ENCODE measurements at places on chromosomes 7 and 10.
A peak's percentile ranks its signal among the peaks of the same experiment; 100 is the strongest.

DNA sequence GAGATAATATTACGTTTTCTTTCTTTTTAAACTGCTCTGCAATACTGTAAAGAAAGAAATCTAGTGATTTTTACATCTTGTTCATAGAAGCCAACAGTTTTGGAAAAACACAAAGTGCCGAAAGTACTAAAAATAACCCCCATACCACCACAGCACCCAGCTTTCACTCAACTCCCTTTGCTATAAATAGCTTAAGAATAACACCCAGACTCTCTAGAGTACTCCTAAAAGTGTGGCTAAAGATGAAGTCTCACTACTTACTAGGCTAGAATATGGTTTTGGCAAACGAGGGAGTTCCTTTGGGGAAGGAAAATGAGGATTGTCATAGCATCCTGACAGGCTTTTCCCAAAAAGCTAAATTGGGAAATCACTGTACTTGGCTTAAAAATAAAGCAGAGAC is 151.8 kb upstream of the ANK3 start:
- no peak for DNase-seq

DNA sequence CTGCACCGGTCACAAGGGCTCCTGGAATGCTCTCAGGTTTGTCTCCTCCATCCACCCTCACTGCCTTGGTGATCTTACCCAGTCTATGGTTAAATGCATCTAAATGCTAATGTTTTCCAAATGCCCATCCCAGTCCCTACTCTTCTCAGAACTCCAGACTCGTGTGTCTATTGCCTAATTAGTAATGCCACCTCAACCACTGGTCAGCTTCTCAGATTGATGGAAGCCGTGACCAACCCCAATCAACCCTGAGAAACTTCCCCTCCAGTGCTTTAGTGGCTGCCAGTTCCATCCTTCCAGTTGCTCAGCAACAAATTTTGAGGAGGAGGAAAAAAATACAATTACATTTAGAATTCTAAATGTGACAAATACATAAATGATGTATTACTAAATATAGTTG is 18.6 kb downstream of the NUDCD3 start:
- DNase-seq: no peak

DNA sequence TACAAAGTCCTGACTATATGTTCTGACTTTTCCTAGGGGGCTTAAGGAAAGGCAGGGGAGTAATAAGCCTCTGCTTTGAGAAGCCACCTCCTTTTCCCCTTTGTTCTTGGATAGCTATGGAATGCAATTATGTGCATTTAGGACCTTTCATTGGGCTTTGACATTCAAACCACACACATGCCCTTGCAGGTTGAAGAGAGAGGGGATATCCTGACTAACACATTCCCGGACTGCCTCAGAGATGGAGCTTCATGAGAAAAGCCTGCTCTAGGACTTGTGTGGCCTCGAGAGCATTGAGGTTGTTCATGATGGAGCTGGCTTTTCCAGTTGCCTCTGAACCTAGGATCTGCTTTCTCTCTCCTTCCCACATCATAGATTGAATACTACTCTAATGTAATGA is 694.5 kb downstream of the LRMDA start:
- DNase-seq: no peak

DNA sequence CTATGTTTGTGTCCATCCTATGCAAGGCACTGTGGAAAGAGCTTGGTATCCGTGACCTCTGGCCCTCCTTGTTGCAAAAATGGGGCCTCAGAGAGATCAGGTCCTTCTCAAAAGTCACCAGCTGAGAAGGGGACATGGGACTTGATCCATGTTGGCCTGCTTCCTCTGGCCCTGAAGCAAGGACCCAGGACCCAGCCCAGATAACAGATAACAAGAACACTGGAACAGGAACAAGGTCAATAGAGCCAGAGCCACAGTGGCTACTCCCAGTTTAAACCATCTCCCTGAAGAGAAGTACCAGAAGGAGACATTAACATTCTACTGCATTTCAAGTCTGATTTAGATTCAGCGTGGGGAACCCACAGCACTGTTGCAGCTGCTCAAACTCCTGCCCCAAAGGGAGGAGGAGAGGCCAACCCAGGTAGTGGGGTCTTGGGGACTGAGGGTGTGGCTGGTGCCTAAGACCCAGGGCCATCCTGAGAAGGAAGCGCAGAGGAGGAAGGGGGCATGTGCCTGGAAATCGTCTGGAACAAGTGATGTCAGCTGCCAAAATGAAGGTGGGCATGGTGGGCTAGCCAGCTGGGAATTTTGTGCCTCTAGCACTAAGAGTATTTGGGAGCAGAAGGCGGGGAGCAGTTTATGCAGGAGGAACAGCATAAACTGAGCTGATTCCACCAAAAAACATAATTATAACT is 61.2 kb downstream of the VSTM4 start:
- no peak for DNase-seq

DNA sequence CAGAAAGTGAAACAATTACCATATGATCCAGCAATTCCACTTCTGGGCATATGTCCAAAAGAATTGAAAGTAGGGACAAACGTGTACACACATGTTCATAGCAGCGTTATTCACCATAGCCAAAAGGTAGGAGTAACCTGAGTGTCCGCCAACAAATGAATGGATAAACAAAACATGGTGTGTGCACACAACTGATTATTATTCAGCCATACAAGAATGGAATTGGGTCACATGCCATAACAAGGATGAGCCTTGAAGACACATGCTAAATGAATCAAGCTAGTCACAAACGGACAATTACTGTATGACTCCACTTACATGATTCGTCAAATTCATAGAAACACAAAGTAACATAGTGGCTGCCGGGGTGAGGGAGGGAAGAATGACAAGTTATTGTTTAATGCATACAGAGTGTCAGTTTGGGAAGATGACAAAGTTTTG is 4.1 kb upstream of the OIT3 start:
- DNase-seq: no peak

DNA sequence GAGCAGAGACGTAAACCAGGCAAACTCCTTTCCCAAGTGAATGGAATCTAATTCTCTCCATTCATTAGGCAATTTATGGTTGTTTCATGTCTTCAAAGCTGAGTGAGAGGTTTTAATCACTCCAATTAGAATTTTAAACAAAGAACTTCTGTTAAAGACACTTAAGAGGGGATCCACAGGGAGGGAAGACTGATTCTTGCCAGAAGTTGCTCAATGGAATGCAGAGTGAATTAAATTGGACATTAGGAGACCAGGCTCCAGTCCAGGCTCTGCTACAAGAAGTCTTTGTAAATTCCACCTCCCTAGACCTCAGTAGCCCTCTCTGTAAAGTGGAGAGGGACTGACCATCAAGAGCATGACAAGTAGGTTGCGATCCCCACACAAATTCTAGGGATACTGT is 130.7 kb upstream of the TMEM72 start:
- no peak for DNase-seq

DNA sequence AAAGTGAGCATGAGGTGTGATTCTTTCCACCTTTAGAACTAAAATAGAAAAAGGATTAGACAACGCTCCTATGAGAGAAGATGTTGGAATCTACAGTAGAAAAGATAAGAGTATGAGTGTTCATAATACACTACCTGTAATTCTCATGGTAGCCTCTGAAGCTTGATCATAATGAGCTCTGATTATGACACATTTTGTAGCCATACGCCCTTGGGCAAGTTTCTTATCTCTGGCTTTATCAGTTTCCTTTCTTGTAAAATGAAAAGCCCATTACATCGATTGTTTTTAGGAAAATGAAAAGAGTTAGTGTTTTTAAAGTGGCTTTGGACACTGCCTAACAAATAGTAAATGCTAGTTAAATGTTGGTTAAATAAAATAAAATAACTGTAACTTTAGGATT is 22.4 kb upstream of the PRSS58 start:
- no peak for DNase-seq

GRCh38 chr7:158407581-158408317 is 179.9 kb downstream of the PTPRN2 start:
- peak; percentile 48 for DNase-seq

- no peak for DNase-seq
These were observed 101.9 kb downstream of the GRID1 start for GRCh38 chr10:86264481-86265231.

GRCh38 chr10:123573236-123574108 is 92.7 kb upstream of the GPR26 start:
- DNase-seq: peak; percentile 73

DNA sequence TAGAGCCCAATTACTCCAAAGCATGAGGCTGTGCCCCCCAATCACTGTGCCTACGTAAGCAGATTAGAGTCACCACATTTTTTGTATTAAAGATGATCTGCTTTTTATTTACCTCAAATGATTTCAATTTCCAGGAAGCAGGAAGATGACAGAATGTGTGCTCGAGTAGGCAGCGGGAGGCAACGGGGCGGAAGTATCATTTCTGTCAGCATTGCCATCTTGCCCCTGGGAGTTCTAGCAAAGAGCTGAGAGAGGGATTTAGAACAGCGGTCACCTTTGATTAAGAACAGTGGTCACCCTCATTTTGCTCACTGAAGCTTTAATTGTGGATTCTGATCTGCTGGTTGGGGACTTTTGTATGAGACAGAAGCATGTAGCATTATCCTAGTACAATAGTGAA is 117.1 kb upstream of the FAM13C start:
- DNase-seq: no peak

GRCh38 chr7:111732923-111733322 is 170.6 kb upstream of the IMMP2L start:
- DNase-seq: no peak

- DNase-seq: no peak
These were observed 53.0 kb upstream of the MAGI2 start for GRCh38 chr7:79506481-79506880.

GRCh38 chr7:80643336-80643915 is 5.0 kb downstream of the CD36 start:
- no peak for DNase-seq

DNA sequence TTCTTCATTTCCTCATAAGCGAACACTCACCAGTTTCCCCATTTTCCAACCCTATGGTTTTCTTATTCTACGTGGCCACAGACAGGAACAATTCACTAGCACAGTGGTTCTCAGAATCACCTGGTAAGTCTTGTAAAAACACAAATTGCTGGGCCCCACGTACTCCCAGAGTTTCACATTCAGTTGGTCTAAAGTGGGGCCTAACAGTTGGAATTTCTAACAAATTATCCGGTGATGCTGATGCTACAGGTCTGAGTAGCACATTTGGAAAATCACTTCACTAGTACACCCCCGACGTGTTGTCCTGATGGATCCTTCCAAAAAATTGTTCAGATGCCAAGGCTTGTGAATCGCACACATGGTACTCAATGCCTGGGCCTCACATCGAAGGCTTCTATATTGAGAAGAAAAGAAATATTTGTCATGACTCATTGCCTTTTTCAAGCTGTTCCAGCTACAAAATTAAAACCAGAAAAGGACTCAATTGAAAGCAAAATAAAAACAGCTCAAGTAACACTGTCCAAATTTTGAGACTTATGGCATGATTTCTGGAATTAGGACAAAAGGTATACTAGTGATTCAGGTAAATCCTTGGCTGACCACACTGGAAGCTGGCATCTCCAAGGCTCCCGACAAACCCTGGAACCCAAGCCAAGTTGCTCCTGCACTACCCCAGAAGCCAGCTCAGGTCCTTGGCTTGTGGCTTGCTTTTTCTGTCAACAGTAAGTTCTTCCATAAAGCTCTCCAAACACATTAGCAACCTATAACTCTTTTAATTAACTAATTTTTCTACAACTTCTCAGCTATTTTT is 12.9 kb upstream of the VIM start:
- no peak for DNase-seq

DNA sequence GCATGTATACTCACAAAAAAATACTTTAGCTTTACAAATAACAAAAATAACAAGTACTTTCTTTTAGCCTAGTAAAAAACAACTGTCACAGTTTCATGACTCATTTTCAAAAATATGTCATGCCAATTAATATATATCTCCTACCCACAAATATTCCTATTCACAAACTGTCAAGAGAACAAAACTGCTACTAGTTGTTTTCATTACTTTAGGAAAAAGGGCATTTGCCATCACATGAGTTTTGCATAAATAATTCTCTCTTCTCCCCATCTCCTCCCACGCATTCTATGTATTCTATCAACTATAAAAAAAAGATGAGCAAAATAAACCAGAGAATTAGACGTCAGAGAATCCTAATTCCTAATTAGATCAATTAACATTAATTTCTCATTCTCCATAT is 87.6 kb downstream of the PIP4K2A start:
- DNase-seq: no peak

GRCh38 chr10:101062232-101063049 is 652 bp downstream of the KAZALD1 start:
- peak; percentile 77 for DNase-seq

GRCh38 chr7:130655286-130655685 is 13.3 kb downstream of the COPG2 start:
- no peak for DNase-seq

DNA sequence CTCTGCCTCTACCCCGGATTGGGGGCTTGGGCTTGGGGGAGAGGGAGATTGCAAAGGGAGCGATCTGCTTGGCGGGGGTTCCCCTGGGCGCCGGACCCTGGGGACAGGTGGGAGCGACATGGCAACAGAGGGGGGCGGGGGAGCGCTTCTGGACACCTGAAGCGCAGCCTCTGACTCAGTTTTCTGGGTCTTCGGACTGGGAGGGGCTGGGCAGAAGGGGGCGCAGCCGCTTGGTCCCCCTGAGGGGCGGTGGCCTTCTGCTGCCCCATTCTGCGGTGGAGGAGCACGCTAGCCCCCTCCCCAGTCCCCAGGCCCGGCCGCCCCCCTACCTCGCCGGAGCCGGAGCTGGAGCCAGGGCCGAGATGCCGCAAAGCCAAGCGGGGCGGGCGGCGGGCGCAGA is 380 bp downstream of the NAT16 start:
- DNase-seq: no peak

DNA sequence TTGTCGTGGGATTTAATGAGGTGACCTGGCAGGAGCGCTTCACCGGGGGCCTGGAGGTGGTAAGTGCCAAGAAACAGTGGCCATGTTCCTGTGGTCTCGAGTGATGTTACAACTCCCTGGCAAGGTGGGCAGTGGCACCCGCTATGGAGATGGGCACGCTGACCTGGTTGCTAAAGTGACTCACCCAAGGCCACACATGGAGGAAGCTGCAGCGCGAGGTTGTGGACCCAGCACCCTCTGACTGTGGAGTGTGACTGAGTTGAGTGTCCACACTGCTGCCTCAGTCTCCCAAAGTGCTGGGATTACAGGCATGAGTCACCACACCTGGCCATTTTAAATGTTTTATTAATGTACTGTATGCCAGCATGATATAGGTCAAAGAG is 73.2 kb downstream of the RGS10 start:
- DNase-seq: no peak

DNA sequence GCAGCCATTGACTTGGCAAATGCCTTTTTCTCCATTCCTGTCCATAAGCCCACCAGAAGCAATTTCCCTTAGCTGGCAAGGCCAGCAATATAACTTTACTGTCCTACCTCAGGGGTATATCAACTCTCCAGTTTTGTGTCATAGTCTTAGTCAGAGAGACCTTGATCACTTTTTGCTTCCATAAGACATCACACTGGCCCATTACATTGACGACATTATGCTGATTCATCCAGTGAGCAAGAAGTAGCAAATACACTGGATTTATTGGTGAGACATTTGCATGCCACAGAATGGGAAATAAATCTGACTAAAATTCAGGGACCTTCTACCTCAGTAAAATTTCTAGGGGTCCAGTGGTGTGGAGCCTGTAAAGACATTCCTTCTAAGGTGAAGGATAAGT is 649.7 kb upstream of the ANKRD30A start:
- no peak for DNase-seq
